ENCODE measurements at places on chromosomes 11 and 22.

DNA sequence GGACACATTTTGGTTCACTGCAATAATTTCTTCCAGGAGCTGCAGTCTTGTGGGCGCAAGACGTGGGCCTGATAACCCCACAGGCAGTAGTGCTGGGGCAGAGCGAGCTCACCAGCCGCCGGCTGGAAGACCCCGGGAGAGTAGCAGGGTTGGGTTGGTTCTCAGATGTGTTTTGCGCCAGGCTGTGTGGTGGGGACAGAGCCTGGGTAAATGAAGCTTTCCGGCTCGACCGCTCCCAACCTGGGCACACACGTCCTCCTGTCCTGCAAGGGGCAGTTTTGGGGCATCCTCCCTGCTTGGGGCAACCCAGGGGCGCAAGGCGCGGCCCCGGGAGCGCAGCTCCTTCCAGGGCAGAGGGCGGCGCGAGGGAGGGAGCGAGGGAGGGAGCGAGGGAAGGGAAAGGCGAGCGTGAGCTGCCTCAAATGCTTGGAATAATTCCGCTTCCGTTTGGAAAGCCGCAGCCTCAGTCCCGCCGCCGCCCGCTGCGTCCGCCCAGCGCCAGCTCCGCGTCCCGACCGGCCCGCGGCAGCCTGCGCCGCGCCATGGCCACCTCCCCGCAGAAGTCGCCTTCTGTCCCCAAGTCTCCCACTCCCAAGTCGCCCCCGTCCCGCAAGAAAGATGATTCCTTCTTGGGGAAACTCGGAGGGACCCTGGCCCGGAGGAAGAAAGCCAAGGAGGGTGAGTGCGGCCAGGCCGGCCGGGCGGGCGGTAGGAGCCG, at the start of gene PARVA:
Gene PARVA (plus strand): TSS at position 466 of the 718 bp plus-strand sequence. CDS start 77 bp downstream, at position 543.
- DNase-seq = no peak

GRCh38 chr11:47766509-47767227, 473 bp downstream of the FNBP4 start:
- peak; percentile 31 for DNase-seq

GRCh38 chr22:31905356-31905755, 39.0 kb upstream of the YWHAH start:
- DNase-seq = no peak

GRCh38 chr11:132904607-132905006, 627.7 kb downstream of the OPCML start:
- no peak for DNase-seq

DNA sequence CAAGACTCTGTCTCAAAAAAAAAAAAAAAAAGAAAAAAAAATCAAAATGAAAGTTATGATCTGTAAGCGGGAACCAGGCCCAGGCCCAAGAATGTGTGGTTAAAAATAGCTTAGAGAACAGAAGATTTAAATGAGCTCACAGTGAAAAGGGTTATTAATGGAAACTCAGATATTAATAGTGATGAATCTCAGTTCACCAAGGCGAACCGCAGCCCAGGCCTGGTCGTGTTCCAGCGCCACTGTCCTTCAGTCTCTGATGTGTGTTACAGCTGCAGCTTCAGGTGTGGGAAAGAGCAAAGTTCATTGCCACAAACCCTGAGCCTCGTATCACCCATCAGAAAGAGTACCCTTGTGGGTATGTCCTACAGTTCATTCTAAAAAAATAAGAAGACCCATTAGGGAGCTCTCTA, 107.1 kb downstream of the GAB2 start:
- no peak for DNase-seq

DNA sequence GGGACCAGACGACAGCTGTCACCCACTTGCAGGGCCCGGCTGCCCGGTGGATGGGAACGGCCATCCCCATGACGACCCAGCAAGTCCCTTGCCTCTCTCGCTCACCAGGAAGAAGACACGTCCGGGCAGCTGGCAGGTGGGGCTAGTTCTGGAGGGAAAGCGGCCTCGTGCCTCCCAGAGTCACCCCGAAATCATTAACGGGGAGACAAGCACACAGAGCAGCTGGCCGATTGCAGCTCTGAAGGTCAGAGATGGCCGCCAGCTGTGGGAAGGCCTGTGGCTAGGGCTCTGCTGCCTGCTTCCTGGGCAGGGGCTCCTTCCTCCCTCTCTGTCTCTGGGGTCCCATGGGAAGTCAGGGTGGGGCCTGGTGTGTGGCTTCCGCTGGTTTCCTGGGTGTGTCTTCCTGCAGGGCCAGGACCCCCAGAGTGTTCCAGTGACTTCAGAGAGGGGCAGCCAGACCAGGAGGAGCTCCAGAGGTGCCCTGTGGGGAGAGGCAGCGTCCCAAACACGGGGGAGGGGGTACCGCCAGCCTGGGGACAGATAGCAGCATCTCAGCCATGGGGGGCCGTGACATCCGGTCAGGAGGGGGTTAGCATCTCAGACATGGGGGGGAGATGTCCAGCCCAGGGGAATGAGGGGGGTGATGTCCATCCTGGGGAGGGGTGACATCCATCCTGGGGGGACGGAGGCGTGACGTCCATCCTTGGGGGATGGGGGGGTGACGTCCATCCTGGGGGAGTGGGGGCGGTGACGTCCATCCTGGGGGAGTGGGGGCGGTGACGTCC, 114.9 kb downstream of the KCNQ1 start:
- DNase-seq = no peak

- DNase-seq = no peak
These were observed 58.2 kb upstream of the B3GAT1 start for GRCh38 chr11:134470238-134470637.

DNA sequence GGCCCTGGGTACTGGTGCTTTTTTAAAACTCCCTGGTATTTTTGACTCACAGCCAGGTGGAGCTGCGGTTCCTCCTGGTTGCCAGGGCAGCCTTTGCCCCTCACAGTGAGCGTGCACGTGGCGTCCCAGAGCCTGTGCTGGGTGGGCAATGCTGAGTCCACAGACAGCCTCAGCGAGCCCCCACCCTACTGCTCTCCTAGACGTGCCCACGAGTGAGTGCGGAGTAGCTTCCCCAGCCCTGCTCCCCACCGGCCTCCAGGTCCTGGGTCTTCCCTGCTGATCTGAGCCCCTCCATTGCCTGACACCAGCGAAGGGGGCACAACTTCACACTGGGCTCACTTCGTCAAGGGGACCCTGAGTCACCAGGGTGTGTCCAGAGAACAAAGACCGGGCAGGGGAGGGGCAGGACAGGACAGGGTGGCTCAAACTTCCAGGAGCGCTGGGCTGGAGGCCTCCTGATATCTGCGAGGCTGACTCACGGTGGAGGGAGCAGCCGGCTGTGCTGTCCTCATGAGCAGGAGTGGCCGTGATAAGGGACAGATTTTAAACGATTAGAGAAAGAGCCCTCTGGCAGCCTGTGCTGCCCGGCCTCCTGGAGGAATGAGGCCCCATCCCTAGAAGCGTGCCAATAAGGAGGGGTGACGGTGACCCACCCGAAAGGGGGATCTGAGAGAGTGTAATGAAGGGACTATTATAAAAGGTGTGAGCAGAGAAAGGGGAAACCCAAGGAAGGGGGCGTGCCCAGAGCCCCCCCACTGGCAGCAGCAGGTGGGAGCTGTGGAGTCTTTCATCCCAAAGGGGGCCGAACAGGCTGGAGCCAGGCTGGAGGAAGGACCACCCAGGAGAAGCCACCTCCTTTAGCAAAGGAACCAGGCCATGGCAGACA, 129.3 kb upstream of the FGF3 start:
- no peak for DNase-seq

GRCh38 chr22:43171019-43171491, 15.9 kb downstream of the TTLL12 start:
- no peak for DNase-seq

GRCh38 chr11:125881291-125881690, 6.2 kb upstream of the HYLS1 start:
- DNase-seq = no peak

- no peak for DNase-seq
These were observed 38.3 kb upstream of the CEP295 start for GRCh38 chr11:93623179-93623578.

DNA sequence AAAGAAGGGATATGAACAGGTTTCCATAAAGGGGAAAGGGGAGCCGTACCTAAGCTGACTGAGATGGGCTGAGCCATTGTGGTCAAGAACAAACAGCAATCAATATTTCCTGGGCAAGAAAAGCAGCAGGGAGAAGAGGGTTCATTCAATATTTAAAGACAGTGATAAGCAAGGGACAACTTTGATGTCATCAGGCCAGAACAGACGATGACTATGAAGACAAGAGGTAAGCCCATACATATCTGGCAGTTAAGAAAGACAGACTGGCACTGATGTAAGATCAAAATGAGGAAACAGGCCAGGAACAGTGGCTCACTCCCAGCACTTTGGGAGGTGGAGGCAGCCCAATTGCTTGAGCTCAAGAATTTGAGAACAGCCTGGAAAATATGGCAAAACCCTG, 2.4 kb downstream of the OR5A2 start:
- DNase-seq = no peak

DNA sequence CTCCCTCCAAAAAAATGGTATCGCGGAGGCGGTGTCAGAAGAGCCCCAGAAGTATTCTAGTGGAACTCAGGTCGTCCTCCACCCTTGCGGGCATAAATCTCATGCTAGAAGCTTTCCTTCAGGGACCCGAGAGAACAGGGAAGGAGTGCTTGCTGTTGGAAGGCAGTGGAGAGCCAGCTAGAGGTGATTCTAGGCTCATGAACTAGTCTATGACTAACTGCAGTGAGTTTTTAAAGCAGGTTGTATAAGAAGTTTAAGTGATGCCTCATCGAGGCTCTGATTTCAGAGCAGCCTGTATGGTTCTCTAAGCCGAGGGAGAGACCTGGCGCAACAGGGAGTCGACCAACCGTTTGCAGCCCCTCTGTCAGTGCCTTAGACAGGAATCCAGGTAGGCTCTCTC, 85.7 kb downstream of the TBC1D22A start:
- DNase-seq = no peak

DNA sequence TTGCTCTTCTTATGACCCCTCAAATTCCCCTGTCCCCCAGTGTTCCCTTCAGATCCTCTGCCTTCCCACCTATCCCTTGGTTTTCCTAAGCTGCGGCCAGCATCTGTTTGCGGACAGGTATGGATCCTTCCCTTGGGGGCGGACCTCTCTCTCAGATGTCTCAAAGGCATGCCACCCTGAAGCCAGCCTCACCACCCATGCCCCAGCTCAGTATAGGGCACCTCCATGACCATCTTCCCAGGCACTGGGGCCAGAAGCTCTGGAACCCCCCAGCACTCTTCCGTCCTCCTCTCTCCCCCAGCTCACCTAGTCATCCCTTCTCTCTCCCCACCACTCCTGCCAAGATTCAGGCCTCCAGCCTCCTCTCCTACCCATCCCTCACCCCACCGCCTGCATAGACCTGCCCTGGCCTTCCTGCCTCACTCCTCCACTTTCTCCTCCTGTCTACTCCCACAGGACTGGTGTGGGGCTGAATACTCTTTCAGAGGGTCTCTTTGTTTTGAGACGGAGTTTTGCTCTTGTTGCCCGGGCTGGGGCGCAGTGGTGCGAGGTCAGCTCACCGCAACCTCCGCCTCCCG, 2.2 kb downstream of the LRRC75B start:
- DNase-seq = no peak

DNA sequence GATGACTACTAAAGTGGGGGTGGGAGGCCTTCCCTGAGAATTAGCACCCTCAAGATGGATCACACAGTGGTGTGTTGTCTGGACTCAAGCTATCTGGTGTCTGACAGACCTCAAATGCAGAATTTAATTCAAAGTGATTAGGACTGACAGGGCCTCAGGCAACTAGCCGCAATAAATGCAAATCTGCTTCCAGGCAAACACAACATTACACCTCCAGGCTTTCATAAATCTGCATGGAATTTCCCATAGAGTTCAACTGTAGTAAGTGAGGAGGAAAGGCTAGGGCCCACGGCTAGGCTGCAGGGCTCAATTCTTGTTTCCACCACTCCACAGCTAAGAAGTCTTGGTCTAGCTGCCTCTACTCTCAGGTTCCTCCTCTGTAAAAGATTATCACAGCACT, 331.4 kb downstream of the LARGE1 start:
- no peak for DNase-seq

GRCh38 chr11:65003282-65003681, 6.5 kb upstream of the BATF2 start:
- DNase-seq = no peak

GRCh38 chr11:65857500-65857852, 504 bp downstream of the CFL1 start:
- peak; percentile 34 for DNase-seq

GRCh38 chr11:2509481-2510001, 64.7 kb downstream of the KCNQ1 start:
- no peak for DNase-seq

- no peak for DNase-seq
These were observed 166.3 kb upstream of the NAV2 start for GRCh38 chr11:19546325-19546724.

DNA sequence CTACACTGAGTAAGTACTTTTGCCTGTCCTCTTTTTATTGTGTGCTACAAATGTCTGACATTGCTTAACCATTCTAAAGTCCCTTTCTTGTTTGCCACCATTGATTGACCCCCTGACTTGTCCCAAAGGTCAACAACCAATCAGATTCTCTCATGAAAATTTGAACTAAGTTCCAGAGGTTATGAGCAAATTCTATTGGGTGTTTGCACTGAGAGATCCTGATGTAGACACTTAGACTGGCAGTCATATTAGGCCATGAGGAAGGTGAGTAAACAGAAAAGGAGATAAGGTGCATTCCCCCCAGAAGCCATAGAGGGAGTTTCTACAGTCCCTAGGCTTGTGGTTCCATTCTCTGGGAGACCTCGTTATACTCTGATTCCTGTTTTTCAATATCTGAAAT, 101.3 kb upstream of the E2F8 start:
- no peak for DNase-seq

DNA sequence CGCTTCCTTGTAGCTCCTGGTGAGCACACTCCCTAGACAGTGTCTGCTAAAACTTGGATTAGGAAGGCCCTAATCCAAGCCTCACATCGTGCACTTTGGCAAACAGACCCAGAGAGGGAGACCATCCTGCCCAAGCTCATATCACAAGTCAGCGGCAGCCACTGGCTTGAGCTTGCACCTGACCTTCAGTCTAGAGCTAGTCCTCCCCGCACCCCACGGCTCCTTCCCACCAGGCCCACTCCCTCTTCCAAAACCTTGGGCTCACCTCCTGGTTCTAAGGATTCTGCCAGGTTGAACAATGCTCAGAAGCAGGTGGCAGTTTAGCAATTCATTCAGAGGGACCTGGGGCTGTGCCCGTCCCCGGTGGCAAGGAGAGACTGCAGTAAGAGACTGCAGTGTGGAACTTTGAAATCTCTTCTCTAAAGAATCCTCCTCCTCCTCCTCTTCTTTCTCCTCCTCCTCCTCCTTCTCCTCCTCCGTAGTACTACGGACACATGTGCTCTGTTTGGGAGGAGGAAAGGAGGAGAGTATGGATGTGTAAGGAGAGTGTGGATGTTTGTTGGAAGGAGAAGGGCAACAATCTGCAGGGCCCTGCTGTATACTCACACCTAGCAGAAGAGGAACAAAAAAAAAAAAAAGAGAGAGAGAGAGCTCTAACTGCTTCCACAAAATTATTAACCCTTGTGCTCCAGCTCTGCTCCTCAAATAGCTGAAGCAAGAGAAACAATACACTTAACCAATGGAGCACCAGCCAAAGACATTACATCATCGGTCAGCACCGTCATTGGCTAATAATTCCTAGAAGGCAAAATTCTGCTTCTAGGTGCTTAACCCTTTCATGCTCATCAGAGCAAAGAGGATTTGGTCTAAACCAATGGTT, 6.0 kb downstream of the SYN3 start:
- no peak for DNase-seq
